Natural killer cell (primary cell): ENCODE measurements at places on chromosomes 4 and X. TPM values are rescaled to one million over a fixed set of nuclear protein-coding genes. Genes with fewer than 3 reads are reported as not detected.

Gene GLRB
- not detected for total RNA-seq

Gene PPP1R2C
- total RNA-seq = not detected

Gene CENPI
- total RNA-seq = 1.0 TPM

Gene RTL3
- total RNA-seq = not detected

Gene ARSD
- 9.7 TPM for total RNA-seq

Gene CACNA1F
- 0.66 TPM for total RNA-seq

Gene ANOS1
- total RNA-seq = not detected

Gene PNMA6A
- 0.12 TPM for total RNA-seq

Gene MAGEC1
- total RNA-seq = not detected

Gene GPC3
- not detected for total RNA-seq

Gene RHOXF2
- total RNA-seq = not detected

DNA sequence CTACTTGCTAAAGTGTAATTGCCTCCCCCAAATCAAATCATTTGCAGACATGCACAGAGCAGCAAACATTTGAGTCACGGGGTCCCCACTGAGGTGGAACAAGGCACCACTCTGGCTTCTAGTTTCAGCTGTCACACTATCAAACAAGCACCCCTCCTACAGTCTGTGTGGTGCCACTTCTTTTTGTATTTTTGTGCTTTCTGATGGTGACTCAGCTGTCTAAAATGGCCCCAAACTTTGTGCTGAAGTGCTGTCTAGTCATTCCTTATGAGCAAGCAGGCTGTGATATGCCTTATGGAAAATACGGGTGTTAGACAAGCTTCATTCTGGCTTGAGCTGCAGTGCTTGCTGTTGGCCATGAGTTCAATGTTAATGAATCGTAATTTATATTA, 15.4 kb downstream of the IGFBP7 start:
- peaks cover 10% of the 10 kb centered on the region for H3K4me1 ChIP-seq
- no peak overlapping the region for H3K27ac ChIP-seq
- no peaks in the 10 kb centered on the region for H3K27me3 ChIP-seq
- H3K36me3 ChIP-seq = no peaks in the 10 kb centered on the region
- DNase-seq = no peak

DNA sequence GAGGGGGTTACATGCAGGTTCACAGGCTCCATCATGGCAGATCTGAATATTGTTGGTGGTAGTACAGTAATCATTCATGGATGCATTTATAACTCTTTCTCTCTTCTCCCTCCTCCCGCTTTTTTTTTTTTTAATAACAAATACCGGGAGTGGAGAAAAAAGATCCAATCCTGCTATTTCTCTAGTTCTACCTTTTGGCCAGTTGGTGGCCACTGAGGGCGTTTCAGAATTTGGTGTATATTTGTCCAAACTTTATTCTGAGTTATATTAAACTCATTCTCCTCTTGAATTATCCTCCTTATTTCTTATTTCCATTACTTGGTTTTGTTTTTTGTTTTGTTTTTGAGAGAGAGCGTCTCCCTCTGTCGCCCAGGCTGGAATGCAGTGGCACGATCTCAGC, 74.8 kb downstream of the HMGB2 start:
- H3K27me3 ChIP-seq = no peaks in the 10 kb centered on the region
- H3K4me3 ChIP-seq = no peak overlapping the region
- no peak overlapping the region for H3K27ac ChIP-seq
- H3K36me3 ChIP-seq = no peaks in the 10 kb centered on the region
- no peak for DNase-seq

- H3K27me3 ChIP-seq = no peaks in the 10 kb centered on the region
- no peak overlapping the region for H3K4me3 ChIP-seq
- no peak for DNase-seq
- H3K4me1 ChIP-seq = no peaks in the 10 kb centered on the region
- no peak overlapping the region for H3K27ac ChIP-seq
Observed at GRCh38 chr4:61254406-61254805, 54.3 kb downstream of the ADGRL3 start.

- H3K4me3 ChIP-seq = no peak overlapping the region
- no peak overlapping the region for H3K27ac ChIP-seq
- H3K4me1 ChIP-seq = peaks cover 16% of the 10 kb centered on the region
Observed at GRCh38 chr4:173539986-173540385, 10.0 kb upstream of the HAND2 start.

GRCh38 chrX:10755439-10756334, 135.3 kb upstream of the MID1 start:
- no peaks in the 10 kb centered on the region for H3K36me3 ChIP-seq
- DNase-seq = no peak

DNA sequence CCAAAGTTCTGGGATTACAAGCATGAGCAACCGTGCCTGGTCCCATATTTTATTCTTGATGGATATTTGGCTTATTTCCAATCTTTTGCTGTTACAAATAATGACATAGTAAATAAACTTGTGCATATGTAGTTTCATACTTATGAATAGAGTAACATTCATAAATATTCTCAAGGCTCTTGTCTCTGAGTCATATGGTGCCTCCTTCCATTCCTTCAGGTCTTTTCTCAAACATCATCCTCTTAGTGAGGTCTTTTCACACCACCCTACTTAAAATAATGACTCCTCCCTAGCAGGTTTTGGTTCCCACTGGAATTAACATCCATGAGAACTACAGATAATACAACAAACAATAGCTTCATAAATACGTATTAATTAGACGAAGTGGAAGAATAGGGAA, 416.6 kb downstream of the IQCM start:
- no peak overlapping the region for H3K4me3 ChIP-seq
- no peaks in the 10 kb centered on the region for H3K27me3 ChIP-seq
- H3K4me1 ChIP-seq = no peaks in the 10 kb centered on the region
- DNase-seq = no peak

GRCh38 chrX:41036668-41037326, 48.4 kb upstream of the USP9X start:
- no peaks in the 10 kb centered on the region for H3K4me1 ChIP-seq
- H3K27me3 ChIP-seq = no peaks in the 10 kb centered on the region
- no peaks in the 10 kb centered on the region for H3K36me3 ChIP-seq
- no peak for DNase-seq
- no peak overlapping the region for H3K4me3 ChIP-seq
- no peak overlapping the region for H3K27ac ChIP-seq

DNA sequence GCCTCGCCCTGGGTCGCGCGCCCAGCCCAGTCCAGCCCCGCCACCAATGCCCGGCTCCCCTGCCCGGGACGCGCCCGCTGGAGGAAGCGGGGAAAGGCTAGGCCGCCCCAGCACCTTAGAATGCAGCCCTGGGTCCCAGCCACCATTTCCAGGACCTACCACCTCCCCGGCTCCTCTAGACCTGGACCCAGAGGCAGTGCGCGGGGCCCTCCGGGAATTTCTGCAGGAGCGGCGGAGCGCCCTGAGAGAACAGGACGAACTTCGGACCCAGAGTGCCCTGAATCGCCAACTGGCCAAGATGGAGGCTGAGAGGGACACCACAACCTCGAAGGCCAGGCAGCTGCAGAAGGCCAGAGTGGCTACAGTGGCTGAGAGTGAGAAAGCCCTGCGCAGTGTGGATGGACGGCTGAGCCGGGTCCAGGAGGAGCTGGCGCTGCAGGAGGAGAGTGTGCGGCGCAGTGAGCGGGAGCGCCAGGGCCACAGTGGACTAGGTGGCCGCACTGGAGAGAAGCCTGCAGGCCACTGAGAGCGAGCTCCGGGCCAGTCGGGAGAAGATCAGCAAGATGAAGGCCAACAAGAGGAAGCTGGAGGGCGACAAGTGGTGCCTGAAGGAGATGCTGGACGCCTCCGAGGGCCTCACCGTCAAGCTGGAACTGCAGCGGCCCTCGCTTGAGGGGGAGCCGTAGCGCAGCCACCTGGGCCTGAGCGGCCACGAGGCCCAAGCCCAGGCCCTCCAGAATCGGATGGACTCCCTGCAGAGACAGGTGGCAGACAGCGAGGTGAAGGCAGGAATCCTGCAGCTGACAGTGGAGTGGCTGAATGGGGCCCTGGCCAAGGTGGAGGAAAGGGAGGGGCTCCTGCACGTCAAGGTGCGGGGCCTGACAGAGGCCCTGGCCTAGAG, 15.5 kb downstream of the SMIM10L2A start:
- H3K4me3 ChIP-seq = no peak overlapping the region
- H3K4me1 ChIP-seq = no peaks in the 10 kb centered on the region
- no peak for DNase-seq
- no peaks in the 10 kb centered on the region for H3K36me3 ChIP-seq

GRCh38 chr4:16021804-16022560, 59.0 kb upstream of the FGFBP2 start:
- no peaks in the 10 kb centered on the region for H3K4me1 ChIP-seq
- no peak overlapping the region for H3K4me3 ChIP-seq
- peaks cover 3% of the 10 kb centered on the region for H3K27me3 ChIP-seq
- no peaks in the 10 kb centered on the region for H3K36me3 ChIP-seq

GRCh38 chr4:40550948-40551462, 78.7 kb downstream of the RBM47 start:
- H3K4me3 ChIP-seq = peak overlapping the region; percentile 11
- no peaks in the 10 kb centered on the region for H3K36me3 ChIP-seq
- peak overlapping the region; percentile 70 for H3K27ac ChIP-seq
- DNase-seq = no peak
- H3K27me3 ChIP-seq = no peaks in the 10 kb centered on the region
- peaks cover 7% of the 10 kb centered on the region for H3K4me1 ChIP-seq

- no peaks in the 10 kb centered on the region for H3K4me1 ChIP-seq
- H3K36me3 ChIP-seq = no peaks in the 10 kb centered on the region
- no peak overlapping the region for H3K4me3 ChIP-seq
- H3K27ac ChIP-seq = no peak overlapping the region
Observed at GRCh38 chr4:30256116-30256832, 463.9 kb upstream of the PCDH7 start.

GRCh38 chr4:38207110-38207457, 246.9 kb downstream of the PTTG2 start:
- DNase-seq = no peak
- no peaks in the 10 kb centered on the region for H3K27me3 ChIP-seq
- H3K4me3 ChIP-seq = no peak overlapping the region

DNA sequence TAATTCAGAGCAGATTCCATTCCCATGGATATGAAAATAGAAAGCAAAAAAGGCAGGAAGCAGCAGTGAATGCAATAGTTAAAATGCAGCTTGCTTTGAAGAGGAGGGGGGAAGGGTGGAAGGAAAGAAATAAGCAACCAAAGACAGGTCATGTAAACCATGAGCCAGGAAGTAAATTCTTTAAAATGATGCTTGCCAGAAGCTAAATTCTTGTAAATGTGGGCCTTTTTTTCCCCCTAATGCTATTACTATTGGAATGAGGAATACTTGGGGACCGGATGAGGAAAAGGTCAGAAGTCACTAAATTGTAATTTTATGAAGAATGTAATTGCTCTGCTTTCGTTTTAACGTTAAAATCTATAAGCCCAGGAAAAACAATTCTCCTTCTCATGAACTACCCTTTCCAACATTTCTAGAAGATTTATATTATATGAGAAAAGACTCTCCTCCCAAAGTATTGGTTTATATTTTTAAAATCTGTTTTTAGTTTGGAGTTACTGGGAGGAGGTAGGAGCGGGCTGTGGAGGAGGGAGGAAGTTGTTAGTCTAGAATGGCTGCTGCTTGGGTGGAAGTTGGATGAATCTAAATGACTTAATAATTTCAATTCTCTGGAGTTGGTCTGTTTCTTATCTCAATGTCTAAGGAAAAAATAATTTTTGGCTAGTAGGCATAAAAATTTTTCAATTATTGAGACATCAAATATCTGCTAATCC, 77.6 kb upstream of the PCDH18 start:
- H3K4me3 ChIP-seq = no peak overlapping the region
- no peaks in the 10 kb centered on the region for H3K27me3 ChIP-seq
- no peaks in the 10 kb centered on the region for H3K36me3 ChIP-seq
- no peaks in the 10 kb centered on the region for H3K4me1 ChIP-seq
- no peak overlapping the region for H3K27ac ChIP-seq
- no peak for DNase-seq

GRCh38 chr4:61922766-61923165, 722.6 kb downstream of the ADGRL3 start:
- H3K27me3 ChIP-seq = no peaks in the 10 kb centered on the region
- no peak overlapping the region for H3K4me3 ChIP-seq
- DNase-seq = no peak

GRCh38 chr4:25925486-25926201, 11.6 kb downstream of the SMIM20 start:
- DNase-seq = no peak
- H3K4me1 ChIP-seq = no peaks in the 10 kb centered on the region
- H3K27me3 ChIP-seq = no peaks in the 10 kb centered on the region
- no peak overlapping the region for H3K4me3 ChIP-seq
- H3K27ac ChIP-seq = no peak overlapping the region

- H3K4me3 ChIP-seq = no peak overlapping the region
- peak overlapping the region; percentile 54 for H3K27ac ChIP-seq
Observed at GRCh38 chrX:56066016-56066415, 166.1 kb upstream of the KLF8 start.

DNA sequence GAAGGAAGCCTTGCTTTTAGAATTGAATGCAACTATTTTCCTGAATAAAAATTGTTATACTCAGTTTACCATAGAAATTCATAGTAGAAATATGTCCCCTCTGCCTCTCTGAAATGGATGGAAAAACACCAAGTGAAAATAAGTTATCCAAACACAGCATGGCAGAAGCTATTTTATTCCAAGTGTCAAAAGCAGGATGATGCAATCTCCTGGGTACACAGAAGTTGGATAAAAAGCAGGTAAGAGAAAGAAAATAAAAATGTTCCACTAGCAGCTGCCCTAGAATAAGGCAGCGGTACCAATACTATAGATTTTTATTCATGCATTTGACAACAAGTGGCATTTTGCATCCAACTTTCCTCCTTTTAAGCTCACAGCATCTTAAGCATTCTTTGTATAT, 89.0 kb upstream of the TENT5D start:
- H3K4me3 ChIP-seq = no peak overlapping the region
- H3K36me3 ChIP-seq = no peaks in the 10 kb centered on the region
- no peaks in the 10 kb centered on the region for H3K27me3 ChIP-seq

DNA sequence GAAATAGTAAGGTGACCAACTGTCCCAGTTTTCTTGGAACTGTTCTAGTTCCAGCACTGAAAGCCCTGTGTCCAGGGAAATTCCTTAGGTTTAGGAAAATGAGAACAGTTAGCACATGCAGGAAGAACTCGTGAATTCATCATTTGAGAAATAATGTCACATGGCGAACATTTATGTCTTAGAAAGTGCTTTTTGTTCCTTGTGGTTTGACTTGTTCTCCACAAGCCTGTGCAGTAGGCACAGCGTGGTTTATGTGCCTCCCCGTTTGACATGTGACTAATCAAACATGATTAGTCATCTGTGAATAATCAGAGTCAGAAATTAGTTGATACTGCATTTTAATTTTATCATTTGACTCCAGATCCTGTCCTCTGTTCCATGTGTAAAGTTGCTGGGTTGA, 556.0 kb upstream of the CPEB2 start:
- no peak overlapping the region for H3K4me3 ChIP-seq
- H3K27ac ChIP-seq = no peak overlapping the region
- no peaks in the 10 kb centered on the region for H3K36me3 ChIP-seq
- no peak for DNase-seq
- no peaks in the 10 kb centered on the region for H3K4me1 ChIP-seq

GRCh38 chr4:122167369-122167768, 15.2 kb downstream of the BLTP1 start:
- no peaks in the 10 kb centered on the region for H3K27me3 ChIP-seq
- no peak for DNase-seq
- no peaks in the 10 kb centered on the region for H3K36me3 ChIP-seq
- H3K27ac ChIP-seq = no peak overlapping the region
- no peak overlapping the region for H3K4me3 ChIP-seq

- DNase-seq = peak; percentile 36
- H3K4me1 ChIP-seq = peaks cover 27% of the 10 kb centered on the region
- peak overlapping the region; percentile 85 for H3K27ac ChIP-seq
- no peaks in the 10 kb centered on the region for H3K27me3 ChIP-seq
Observed at GRCh38 chrX:1592470-1593142, 1.2 kb downstream of the AKAP17A start.

GRCh38 chr4:124977045-124977444, 264.5 kb upstream of the ANKRD50 start:
- H3K4me1 ChIP-seq = no peaks in the 10 kb centered on the region
- no peak overlapping the region for H3K4me3 ChIP-seq
- H3K36me3 ChIP-seq = no peaks in the 10 kb centered on the region
- H3K27me3 ChIP-seq = no peaks in the 10 kb centered on the region
- no peak overlapping the region for H3K27ac ChIP-seq
